RCC 7860 (cell line): ENCODE measurements at places on chromosomes 5 and 9.

DNA sequence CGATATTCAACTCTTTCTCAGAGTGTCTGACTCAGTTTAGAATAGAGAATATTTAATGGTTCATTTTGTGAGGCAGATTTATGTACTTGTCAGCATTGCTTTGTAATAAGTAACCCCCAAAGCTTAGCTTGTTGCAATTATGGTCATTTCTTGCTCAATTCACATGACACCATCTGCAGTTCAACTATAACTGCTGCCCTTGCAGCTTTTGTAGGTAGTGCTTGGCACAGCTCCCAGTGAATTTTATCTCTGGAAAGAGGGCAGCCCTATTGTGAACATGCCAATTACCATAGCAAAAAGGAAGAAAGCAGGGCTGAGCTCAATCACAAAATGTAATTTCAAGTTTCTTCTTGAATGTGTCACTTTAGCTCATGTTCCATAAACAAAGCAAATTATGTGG is 1587.7 kb upstream of the ACO1 start:
- DNase-seq = no peak

- no peak for DNase-seq
These were observed 53.9 kb downstream of the PAM start for GRCh38 chr5:102809033-102809432.

- no peak for DNase-seq
These were observed 243.1 kb upstream of the PANK3 start for GRCh38 chr5:168822248-168822744.

GRCh38 chr9:123099042-123099441 is 65.6 kb downstream of the GPR21 start:
- no peak for DNase-seq

DNA sequence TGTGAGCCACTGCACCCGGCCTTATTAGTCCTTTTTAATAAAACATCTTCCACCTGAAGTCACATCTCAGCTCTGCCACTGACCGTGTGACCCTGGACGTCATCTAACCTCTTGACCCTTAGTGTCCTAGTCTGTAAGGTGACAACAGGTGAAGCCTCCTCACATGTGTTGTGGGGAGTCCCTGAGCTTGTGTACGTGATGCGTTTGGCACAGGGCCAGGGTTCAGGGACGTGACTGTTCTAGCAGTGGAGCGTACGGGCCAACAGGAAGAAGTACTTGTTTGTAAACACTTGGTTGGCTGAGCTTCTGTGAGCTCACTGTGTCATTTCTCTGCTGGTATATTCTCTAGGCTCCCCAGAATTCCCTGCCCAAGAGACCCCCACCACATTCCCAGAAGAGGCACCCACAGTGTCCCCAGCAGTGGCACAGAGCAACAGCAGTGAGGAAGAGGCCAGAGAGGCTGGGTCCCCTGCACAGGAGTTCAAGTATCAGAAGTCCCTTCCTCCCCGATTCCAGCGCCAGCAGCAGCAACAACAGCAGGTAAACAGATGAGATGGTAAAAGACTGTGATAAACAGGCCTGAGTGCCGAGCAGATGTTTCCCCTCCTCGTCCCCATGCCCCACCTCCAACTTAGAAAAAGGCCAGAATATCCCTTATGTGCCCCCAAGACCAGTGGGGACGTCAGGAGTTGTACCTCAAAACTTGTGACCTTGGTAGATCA is 35.3 kb upstream of the POMT1 start:
- DNase-seq = no peak

DNA sequence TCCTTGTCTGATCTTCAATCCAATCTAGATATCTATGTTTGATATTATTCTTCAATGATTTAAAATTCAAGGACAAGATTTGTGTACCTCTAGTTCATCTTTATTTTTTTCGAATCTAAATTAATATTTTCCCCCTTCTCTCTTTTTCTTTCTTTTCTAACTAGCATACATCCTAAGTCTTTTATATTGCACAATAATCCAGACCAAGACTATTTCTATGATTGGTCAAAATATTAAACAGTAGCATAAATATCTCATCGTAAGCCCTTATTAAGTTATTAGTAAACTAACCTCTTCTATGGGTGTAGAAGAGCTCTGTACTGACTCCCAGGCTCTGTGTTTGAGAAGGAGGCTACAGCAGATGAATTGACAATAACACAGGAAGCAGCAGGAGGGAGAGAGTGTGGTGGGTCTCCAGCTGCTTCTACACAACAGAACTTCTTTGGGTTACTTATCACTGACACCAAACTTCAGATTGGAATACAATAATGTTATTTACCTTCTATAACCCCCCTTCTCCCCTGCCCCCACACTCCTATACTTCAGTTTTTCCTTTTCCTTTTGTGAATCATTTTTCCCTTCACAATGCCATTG is 11.9 kb upstream of the PLCXD3 start:
- DNase-seq = no peak

DNA sequence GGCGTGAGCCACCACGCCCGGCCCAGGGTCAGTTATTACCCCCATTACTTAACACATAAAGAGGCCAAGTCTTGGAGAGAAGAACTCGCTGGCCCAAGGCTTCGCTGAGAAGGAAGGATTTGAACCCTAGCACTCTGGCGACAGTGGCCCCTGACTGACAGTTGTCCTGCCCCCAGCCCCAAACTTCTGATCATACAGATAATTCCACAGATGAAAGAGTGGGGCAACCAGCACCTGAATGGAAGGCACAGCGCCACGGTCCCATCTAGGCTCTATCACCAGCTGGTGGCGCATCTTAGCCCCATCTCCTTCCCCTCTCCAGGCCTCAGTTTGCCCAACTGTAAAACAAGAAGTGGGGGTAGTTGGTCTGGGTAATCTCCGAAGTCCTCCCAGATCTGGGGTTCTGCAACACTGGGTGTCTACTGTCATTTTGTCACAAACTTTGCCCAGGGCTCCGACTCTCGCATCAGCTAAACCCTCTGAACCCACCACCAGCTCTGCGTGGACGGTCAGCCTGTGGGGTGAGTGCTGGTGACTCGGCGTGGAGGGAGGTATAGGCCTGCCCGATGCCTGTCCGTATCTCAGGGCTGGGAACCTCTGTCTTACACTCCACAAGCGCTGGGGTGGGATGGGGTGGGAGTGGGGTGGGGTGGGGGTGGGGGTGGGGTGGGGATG is 209.3 kb downstream of the C9orf50 start:
- DNase-seq = no peak

DNA sequence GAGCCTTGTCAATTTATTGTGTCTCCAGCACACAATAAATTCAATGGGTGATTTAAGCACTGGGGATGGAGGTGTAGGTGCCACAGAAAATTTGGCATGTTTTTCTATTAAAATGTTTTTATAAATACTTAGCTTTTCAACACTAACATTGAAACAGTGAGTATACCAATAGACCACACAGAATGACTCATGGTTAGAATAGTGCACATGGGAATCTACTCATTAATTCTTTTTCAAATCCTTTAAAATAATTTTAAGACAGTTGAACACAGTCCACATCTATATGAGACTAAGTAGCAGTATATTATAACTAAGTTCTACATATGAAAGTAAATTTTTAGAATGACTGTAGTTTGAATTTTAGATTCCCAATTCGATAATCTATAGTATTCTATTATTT is 67.1 kb downstream of the LNPEP start:
- DNase-seq = no peak

- DNase-seq = no peak
These were observed 156.6 kb downstream of the AOPEP start for GRCh38 chr9:94882966-94883641.

DNA sequence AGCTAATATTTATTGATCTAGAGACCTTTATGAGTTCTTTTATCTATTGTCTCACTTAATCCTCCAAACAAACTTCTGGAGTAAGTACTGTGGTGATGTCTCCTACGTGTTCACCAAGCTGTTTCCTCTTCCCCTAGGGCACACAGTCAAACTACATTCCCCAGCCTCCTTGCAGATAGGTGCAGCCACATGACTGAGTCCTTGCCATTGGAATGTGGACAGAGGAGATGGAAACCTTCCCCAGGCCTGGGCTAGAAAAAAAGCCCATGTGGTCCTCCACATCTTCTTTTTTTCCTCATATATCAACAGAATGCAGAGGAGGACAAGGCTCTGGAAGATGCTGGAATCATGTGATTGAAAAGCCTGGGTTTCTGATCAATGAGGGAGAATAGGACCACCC is 88.0 kb downstream of the ANKRD55 start:
- no peak for DNase-seq

DNA sequence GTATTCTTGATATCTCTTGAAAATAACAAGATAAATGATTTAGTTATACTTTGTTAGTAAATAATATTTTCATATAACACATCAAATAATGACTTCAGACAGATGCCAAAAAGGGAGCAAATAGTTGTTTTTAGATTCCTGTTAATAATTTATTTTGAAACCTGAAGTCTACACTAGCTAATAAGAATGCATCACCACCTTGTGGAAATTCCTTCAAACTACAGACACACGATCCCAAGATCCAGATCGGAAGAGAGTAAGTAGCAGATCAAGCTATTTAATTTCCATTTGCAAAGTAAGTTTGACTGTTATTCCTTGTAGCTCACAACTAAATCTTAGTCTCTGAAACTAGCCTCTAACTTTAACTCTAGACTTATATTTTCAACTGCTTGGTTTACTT is 35.5 kb upstream of the ISL1 start:
- no peak for DNase-seq

- DNase-seq = no peak
These were observed 74.0 kb downstream of the C9orf85 start for GRCh38 chr9:71985297-71985911.
